ENCODE measurements at places on chromosomes 4 and X. TPM values are rescaled to one million over a fixed set of nuclear protein-coding genes. Genes with fewer than 3 reads are reported as not detected.

GASK1B gene
- 169 TPM for total RNA-seq

DNASE1L1 gene
- 39.9 TPM for total RNA-seq

- DNase-seq = no peak
Observed at GRCh38 chrX:110175146-110175545, 142.7 kb downstream of the AMMECR1 start.

- DNase-seq = no peak
Observed at GRCh38 chrX:36908801-36909675, 99.1 kb upstream of the FAM47C start.

DNA sequence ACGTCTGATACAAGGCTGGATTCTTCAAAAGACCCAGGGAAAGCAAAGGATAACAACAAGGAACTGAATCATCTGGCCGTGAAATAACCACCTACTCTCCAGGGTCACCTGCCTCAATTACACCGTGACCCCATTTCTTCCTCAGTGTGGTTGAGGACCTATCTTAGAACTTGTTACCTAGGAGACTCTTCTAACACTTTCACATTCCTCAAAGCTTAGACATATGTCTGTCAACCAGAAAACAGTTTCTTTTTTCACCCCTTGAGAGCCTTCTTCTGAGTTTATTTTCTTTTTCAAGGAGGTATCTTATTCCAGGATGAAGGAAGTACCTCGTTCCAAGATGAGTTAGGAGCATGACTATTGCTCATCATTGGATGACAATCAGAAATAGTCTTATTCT is 337.8 kb downstream of the ARHGAP24 start:
- no peak for DNase-seq

GRCh38 chr4:165563851-165564250 is 185.0 kb downstream of the CPE start:
- DNase-seq = no peak

DNA sequence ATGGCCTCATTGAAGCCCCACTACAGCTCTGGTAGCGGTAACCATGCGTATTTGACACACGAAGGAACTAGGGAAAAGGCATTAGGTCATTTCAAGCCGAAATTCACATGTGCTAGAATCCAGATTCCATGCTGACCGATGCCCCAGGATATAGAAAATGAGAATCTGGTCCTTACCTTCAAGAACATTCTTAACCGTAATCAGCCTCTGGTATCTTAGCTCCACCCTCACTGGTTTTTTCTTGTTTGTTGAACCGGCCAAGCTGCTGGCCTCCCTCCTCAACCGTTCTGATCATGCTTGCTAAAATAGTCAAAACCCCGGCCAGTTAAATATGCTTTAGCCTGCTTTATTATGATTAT is 876 bp downstream of the HPRT1 start:
- DNase-seq = no peak

DNA sequence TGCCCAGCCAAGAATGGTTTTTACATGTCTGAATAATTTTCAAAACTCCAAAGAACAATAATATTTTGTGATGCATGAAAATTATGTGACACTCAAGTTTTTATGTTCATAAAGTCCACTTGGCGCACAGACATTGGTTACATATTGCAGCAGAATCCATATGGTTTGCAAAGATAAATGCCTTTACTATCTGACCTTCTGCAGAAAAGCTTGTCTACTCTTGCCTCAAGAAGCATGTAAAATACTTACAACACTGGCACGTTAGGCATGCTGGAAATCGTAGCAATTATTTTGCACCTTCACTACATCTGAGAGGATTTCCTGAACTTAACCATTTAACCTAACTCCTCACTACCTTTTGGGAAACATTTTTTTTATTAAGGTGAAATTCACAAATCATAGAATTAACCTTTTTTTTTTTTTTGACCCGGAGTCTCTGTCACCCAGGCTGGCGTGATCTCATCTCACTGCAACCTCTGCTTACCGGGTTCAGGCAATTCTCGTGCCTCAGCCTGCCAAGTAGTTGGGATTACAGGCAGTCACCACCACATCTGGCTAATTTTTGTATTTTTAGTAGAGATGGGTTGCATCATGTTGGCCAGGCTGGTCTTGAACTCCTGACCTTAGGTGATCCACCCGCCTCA is 3.5 kb upstream of the XG start:
- DNase-seq = no peak

All from thoracic aorta (tissue), 2 donors.